DMS79 (cell line): ENCODE measurements at places on chromosomes 11 and 22.
A peak's percentile ranks its signal among the peaks of the same experiment; 100 is the strongest.

DNA sequence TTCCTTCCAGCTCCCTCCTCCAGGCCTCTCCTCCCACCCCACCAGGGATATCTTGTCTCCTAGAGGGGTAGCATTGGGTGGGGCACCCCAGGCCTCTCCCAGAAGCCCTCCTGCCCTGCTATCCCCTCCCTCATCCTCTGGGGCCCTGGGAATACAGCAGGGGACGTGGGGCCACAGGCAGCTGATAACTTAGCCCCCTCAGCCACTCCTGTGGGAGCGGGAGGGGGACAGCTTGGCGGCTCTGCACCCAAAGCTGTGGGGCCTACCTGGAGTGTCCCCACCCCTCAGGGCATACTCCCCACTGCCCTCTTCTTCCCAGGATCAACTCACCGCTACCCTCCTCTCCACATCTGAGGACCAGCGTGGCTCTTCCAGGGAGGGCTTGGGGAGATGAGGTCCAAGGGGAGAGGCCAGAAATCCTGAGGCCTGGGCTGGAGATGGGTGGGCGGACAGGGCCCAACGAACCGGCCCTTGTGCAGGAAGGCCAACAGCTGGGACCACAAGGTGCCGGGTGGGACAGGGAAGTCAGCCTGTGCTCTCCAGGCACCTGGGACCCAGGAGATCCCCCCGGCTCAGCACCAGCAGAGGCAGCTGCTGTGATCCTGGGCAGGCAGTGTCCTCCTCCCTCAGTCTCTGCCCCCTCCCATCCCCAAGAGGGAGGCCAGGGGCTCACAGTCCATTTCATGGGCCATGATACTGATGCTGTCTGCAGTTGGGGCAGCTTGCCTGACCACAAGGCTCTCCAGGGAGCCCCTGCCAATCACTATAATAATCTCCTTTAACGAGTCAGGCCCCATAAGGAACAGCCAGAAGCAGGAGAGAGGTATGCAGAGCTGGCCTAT, 23.2 kb downstream of the NEAT1 start:
- no peak for DNase-seq

DNA sequence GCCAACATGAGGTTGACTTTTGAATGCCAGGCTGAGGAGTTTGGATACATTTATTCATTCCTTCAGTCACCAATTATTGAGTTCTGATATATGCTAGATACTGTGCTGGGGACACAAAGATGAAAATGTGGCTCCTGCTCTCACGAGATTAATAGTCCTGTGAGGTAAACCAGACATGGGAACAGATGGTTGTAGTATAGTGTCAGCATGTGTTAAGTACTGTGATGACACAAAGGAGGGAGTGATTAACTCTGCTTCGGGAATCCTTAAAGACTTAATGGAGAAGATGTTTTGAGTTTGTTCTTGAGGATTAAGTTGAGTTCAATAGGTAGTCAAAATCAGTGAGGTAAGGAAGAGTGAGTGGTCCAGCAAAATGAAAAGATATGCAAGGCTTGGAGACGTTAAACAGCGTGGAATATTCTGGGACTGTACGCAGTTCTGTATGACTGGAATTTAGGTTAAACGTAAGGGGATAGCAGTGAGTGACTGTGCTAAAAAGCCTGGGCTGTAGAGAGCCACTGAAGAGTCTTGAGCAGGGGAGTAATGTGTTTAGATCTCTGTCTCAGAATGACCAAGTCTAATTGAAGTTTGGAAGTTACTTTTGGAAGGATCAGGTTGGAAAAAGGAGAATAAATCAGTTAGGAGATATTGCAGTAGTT, 11.8 kb downstream of the RNF121 start:
- DNase-seq = no peak

- no peak for DNase-seq
Observed at GRCh38 chr11:34437224-34438125, 1.3 kb upstream of the CAT start.

DNA sequence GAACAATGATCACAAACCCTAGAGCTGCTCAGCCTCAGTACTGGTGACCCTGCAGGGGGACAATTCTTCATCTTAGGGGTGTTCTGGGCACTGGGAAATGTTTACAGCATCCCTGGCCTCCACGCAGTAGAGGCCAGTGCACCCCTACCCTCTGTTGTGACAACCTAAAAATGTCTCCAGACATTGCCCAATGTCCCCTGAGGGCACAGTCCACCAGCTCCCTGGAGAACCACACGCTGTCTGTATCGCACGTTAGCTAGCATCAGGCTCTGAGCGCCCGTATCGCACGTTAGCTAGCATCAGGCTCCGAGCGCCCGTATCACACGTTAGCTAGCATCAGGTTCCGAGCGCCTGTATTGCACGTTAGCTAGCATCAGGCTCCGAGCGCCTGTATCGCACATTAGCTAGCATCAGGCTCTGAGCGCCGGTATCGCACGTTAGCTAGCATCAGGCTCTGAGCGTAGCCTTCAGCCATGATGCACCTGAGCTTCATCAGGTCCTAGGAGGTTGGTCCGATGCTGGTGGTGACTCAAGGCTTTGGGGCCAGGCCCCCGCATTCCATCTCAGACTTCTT, 111.1 kb upstream of the ANO1 start:
- DNase-seq = no peak

DNA sequence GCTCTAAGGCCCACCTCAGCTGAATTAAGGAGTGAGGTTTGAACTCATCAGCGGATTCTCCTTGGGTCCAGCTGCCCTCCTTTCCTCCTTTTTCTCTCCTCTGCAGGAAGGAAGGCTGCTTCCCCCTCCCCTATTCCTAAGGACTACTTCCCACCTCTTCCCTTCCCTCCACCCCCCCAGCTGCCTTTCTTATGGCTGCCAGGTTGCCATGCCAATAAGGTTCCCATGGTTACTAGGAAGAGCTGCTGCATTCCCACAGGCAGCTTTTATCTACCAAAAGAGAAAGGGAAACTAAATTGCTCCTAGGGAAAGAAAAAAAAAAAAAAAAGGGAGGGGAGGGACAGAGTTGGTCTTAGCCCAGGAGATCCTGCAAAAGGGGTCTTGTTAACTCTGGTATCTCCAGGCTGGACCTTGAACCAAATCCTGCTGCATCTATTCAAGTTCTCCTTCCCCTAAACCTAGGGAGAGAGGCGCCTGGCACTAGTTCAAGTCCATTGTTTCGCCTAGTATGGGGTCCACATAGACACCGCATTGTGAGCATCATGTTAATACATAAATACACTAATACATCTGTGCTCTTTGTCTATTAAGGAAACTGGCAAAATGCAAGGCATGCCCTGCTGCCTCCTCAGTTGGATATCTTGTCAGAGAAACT, 21.2 kb upstream of the FEZ1 start:
- peak; percentile 42 for DNase-seq

GRCh38 chr11:85935751-85936150, 80.6 kb downstream of the CCDC83 start:
- DNase-seq = no peak
